ENCODE measurements at places on chromosomes 2 and 18. TPM values are rescaled to one million over a fixed set of nuclear protein-coding genes. Genes with fewer than 3 reads are reported as not detected.

Gene MALL
- total RNA-seq, result 368 TPM

Gene ADD2
- 0.61 TPM for total RNA-seq

Gene ZNF385B
- total RNA-seq, result 0.61 TPM

Gene SCYGR4
- total RNA-seq, result not detected

Gene ANKRD23
- 3.7 TPM for total RNA-seq

Gene PSMG2
- total RNA-seq, result 69.9 TPM

Gene TUBA4B
- not detected for total RNA-seq

Gene TMEM127
- total RNA-seq, result 86.2 TPM

Gene ALPP
- total RNA-seq, result 0.15 TPM

Gene TACR1
- 1.1 TPM for total RNA-seq

Gene STK39
- total RNA-seq, result 53.2 TPM

Gene GKN2
- total RNA-seq, result 0.43 TPM

Gene SPRED2
- total RNA-seq, result 41.5 TPM

Gene C2orf66
- total RNA-seq, result not detected

Gene CXCR1
- not detected for total RNA-seq

GRCh38 chr2:112710956-112711750, 9.7 kb upstream of the NT5DC4 start:
- DNase-seq, result no peak

DNA sequence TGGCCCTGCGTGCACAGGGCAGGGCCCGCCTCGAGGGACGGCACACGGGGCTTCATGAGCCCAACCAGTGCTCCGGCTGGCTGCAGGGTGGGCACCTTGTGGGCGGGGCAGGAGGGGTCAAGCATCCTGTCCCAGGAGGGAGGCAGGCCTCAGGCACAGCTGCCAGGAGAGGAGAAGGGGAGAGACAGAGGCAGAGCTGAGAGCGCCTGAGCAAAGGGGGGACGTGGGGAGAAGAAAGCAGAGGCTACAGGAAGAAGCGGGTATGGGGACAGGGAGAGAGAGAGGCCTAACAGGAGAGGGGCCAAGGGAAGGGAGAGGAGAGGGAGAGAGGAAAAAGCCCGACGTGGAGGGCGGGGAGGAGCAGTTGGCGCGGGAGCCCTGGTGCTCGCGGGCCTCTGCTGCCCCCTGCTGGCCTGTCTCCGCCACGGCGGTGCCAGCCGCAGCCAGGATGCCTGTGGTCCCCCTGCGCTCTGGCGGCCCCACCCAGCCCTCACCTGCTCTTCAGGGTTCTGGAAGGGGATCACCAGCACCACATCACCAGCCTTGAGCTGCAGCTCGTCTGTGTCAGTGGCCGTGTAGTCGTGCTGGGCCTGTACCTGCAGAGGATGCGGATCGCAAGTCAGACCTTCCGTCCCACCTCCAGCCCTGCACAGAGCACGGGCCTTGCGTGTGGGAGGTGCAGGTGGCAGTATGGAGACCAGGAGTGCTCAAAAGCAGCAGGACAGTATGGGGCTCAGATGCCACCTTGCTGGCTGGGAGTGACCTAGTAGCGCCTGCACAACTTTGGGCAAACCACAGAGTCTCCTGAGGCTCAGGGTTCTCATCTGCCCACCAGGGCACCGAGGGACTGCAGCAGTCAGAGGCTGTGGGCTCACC, 56.8 kb downstream of the BIN1 start:
- peak; percentile 74 for DNase-seq

GRCh38 chr2:28643911-28644334, 107.7 kb upstream of the PPP1CB start:
- no peak for DNase-seq

DNA sequence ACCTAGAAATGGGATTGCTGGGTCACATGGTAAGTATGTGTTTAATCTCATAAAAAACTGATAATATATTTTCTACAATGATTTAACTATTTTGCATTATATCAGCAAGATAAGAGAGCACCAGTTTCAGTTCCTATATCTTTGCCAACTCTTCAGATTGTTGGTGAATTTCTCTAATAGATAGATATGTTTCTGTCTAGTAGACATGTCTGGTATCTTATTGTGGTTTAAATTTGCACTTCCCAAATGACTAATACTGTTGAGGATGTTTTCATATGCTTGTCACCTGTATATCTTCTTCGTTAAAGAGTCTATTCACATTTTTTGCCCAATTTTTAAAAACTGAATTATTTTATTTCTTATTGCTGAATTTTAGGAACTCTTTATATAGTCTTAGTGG, 113.8 kb upstream of the UXS1 start:
- no peak for DNase-seq

GRCh38 chr2:196112418-196113034, 43.9 kb upstream of the DNAH7 start:
- no peak for DNase-seq

- DNase-seq, result no peak
Observed at GRCh38 chr2:182173944-182174622, 188.4 kb downstream of the PPP1R1C start.

DNA sequence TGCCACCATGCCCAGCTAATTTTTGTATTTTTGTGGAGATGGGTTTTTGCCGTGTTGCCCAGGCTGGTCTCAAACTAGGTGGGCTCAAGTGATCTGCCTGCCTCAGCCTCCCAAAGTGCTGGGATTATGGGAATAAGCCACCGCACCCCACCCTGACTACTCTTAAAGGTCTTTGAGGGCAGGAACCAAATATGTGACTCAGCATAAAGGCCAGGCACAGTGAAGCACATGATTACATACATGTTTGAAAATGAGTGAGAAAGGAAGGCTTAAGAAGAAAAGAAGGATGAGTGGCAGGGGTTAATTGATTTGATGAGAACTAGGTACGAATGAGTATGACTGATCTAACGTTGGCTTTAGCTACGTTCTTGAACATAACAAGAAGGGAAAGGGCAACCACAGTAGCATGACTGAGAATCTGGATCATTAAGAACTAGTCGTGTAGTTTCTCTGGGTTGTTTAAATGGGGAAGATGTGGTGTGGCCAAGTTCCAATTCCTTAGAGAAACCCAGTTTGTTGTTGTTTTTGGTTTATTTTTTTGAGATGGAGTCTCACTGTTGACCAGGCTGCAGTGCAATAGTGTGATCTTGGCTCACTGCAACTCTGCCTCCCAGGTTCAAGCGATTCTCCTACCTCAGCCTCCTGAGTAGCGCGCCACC, 6.8 kb downstream of the RESP18 start:
- DNase-seq, result no peak

GRCh38 chr2:28586867-28587266, 91.0 kb downstream of the PLB1 start:
- no peak for DNase-seq

DNA sequence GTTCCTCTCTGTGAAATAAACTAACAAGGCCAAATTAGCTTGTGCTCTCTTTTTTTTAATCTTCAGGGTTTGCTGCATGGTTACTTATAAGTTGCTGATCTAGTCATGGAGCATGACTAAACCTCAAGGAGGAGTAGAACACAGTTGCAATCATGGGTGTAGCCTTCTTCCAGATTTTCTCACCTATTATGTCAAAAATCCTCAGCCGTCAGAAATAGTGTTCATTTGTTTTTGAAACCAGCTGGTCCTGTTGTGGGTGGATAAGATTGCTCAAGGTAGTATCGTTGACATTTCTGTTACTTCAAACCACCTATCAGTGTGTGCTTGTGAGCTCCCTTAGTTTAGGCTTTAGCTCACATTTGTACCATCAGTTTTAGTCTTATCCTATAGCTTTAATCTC, 11.2 kb downstream of the RELCH start:
- no peak for DNase-seq

DNA sequence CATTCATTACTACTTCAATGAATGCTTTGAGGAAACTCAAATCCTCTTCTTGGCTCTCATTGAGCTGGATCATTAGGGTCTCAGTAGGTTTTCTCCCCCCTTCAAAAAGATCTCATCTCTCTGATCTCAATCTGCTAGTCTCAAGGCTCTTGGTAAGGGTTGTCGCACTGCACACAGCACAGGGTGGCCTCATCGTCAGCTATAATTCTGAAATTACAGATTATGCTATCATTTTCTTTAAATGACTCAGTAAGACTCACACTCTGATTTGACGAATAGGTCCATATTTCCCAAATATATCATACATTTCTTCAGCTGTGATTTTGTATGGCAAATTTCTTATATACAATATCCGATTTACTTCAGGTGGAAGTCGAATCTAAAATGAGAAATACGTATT, 2.3 kb downstream of the SF3B6 start:
- DNase-seq, result no peak

DNA sequence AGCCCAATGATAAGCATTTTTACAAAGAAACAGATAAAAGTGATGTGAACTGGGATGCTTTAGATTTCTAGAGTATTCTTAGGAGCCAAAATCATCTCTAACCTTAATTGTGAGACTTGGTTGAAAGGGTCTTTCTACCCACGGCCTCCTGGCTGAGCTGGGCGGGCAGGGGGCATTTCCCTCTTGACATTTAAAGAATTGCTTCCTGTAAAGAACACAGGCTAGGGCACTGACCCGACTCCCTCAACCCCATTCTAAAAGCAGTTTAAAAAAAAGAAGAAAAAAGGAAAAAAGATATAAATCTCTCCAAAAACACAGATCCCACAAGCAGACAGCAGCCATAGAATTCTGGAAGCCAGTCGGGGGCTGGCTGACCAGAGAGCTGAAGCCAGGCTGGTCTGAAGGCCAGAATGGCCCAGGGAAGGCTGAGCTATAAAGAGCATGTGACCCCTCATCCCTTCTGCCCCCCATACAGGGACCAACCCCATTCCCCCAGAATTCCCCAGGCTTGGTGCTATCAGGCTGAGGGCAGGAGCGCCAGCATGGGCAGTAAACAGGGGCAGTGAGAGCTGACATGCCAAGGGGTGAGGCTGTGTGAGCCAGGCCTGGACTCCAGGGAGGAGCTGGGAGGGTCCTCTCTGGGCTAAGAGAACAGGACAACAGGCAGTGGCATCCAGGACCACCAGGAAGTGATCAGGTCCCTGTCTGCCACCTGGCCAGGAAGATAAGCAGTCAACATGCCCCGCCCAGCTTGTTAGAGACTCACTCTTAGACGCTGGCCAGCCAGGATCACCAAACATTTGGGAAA, 188.5 kb downstream of the HDAC4 start:
- no peak for DNase-seq

DNA sequence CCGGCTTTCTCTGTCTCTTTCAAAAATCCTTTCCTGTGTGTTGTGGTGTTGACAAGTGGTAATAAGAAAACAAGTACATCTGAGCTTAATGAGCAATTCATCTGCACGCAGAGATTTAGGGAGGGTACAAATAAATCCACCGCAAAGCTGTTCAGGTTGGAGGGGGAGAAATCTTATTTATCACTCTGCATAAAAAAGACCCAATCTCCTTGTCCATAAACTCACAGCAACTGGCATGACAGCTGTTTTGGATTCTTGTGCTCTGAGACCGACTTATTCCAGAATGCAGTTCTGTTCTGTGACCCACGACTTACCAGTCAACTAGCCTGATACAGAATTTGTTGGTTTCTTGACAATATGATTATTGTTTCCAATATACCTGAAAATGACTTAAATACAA, 380.1 kb downstream of the SOX11 start:
- DNase-seq, result no peak

DNA sequence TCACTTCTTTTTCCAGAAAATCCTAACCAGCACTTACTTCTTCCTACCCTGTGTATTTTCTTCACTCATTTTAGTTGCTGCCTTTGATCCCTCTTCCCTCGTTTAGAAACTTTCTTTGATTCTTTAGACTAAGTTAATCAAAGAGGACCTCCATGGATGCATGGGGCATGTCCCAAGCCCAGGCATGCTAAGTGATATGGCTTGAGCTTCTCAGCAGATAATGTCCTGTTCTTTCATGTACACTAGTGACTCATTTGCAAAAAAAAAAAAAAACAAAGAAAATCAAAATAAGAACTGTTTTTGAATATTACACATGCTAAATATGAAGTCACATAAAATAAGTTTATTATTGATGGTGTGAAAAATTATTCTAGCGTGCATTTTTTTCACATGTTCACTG, 800.9 kb downstream of the SATB2 start:
- no peak for DNase-seq

- DNase-seq, result no peak
Observed at GRCh38 chr18:47215554-47216138, 35.8 kb downstream of the SKOR2 start.

- no peak for DNase-seq
Observed at GRCh38 chr2:158926478-158926948, 41.9 kb upstream of the TANC1 start.

- DNase-seq, result no peak
Observed at GRCh38 chr18:29164993-29165599, 988.2 kb upstream of the CDH2 start.

DNA sequence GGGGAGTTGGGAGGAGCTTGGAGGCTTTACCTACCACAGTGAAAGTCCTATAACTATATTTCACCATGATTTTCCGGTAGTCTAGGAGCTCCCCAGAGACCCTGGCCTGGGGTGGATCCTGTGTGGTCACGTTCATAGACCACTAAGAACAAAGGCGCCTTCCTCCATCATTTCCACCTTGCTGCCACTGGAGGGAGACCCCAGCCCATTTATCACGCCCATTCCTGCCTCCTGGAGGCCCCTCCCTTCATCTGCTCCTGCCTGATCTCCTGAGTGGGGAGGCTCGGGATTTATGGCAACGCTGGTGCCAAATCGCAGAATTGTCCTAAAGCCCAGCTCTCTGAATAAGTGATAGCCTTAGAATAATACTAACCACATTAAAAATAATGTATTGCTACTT, 507.6 kb upstream of the SPHKAP start:
- DNase-seq, result no peak

GRCh38 chr2:229610872-229611271, 103.5 kb downstream of the DNER start:
- DNase-seq, result no peak

- no peak for DNase-seq
Observed at GRCh38 chr2:96325884-96326255, 753 bp downstream of the ITPRIPL1 start.

DNA sequence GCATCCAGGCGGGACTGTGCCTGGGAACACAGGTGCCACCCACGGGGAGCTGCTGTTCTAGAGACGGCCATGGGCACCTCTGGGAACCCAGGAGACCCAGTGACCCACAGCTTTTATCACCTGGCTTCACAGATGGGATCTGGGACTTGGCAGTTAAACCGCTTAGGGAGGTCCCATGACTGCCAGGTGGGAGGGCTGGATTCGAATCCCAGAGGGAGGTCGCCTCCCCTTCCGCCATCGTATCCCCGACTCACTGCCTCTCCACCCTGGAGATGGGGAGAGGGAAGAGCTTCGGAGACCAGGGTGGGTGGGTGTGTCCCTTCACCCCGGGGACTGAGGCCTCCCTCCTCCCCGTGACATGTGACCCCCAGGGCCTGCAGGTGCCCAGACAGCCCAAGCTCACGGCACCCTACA, 169.4 kb downstream of the RTP5 start:
- DNase-seq, result no peak
